ENCODE measurements at places on chromosomes 3 and 15.

GRCh38 chr3:197298945-197299854 is 788 bp upstream of the DLG1 start:
- DNase-seq, result peak; percentile 81

DNA sequence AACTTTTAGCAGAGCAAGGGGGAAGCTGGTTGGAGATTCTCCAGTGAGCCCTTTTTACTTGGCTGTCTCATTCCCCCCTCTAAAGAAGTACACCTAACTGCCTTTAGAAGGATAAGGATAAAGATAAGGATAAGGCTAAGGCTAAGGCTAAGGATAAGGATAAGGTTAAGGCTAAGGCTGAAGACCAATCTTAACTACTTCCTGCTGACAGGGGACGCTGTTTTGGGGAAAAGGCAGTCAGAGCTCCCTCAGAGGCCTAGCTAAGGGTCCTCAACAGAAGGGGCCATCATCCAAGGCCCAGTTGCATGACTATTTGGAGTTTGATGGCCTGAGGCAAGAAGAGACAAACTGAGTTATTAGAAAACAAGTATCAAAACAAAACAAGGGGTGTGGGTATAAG is 94.3 kb upstream of the ARPP21 start:
- DNase-seq, result no peak

- peak; percentile 33 for DNase-seq
Measured at GRCh38 chr3:149688122-149688757, 30.4 kb upstream of the WWTR1 start.

DNA sequence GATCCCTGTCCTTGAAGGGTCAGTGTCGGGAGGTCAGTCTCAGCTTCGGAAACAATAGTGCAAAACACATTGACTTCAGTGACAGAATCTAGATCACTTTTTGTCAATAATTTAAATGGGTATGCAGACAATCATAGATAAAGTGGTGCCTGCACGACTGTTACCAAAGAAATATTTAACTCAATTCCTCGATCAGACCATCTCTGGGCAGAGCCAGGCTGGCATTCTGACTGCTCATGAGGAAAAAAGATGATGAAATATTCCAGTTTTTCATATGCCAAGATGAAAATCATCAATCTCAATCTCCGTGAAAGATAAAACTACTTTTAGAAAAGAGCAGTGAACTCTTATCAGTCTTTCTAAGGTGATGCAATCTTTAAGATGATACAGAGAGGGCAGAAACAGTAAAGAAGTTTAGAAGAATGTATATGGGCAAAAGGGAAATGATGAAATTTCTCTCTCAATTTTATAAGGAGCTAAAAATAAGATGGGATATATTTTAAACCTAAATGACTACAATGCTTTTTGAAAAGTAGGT is 169.9 kb downstream of the WDR72 start:
- no peak for DNase-seq

DNA sequence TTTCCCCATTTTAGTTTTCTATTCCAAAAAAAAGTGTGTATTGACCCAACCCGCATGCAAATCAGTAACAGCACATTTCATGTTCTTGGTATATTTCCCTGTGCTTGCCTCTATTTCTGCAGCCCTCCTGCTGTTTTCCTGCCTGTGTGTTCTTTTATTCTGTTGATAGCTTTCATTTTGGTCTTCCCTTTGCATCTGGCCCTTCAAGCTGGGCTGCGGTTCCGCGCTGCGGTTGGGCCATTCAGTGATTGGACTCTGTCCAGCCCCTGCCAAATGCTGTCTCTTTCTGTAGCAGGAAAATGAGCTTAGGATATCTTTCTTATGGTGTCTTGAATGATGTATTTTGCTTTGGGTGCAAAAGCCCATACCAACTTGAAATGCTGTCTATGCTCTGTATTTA is 49.9 kb downstream of the ZNF621 start:
- no peak for DNase-seq

Measured in epithelial cell of esophagus (primary cell).